Stimulated activated CD4-positive, alpha-beta T cell treated with anti-CD3 and anti-CD28 coated beads, Interleukin-15, amount 100 ng/mL, for 48 hours (primary cell): ENCODE measurements at places on chromosomes 2 and 18.

DNA sequence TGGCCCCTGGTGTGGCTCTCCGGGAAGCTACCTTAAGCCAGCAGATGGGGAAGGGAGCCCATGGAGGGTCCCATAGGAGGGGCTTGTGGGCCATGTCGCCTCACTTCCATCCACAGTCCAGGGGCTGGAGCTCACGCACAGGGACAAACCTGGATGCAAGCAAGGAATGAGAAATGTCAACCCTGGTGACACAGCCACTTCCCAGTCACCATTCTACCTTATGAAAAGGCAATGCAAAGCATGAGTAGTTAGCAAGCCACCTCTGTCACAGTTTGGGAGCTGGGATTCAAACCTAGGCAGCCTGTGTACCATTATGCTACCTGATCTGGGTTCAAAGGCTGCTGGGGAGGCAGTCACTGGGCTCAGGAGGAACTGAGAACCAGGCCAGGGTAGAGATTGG is 170.0 kb upstream of the KLHL29 start:
- DNase-seq, result no peak

GRCh38 chr2:104582471-104582870 is 271.4 kb upstream of the POU3F3 start:
- DNase-seq, result no peak

DNA sequence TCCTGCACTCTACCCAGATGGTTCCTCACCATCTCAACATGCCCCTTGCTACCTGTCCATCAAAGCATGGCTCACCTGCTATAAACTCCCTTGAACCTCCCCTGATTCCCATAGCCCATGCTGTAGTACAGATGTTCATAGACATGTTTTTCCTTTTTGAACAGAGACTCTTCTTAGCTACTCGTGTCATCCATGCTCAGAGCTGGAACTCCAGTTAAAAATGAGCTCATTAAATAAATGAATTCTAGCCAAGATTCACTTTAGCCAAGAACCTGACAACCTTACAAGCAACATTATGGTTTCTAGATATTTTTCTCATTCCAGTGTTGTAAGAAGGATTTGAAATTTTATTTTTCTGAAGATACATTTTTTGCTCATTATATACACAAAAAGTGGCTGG is 65.0 kb downstream of the SCG2 start:
- no peak for DNase-seq

GRCh38 chr2:153871231-153872221 is at the start of gene GALNT13:
TSS of gene GALNT13 (plus strand) at chr2:153871922.
- DNase-seq, result no peak

GRCh38 chr2:32882816-32883810 is 63.6 kb upstream of the LTBP1 start:
- DNase-seq, result no peak

GRCh38 chr2:232133078-232133477 is 171.6 kb downstream of the DIS3L2 start:
- no peak for DNase-seq

DNA sequence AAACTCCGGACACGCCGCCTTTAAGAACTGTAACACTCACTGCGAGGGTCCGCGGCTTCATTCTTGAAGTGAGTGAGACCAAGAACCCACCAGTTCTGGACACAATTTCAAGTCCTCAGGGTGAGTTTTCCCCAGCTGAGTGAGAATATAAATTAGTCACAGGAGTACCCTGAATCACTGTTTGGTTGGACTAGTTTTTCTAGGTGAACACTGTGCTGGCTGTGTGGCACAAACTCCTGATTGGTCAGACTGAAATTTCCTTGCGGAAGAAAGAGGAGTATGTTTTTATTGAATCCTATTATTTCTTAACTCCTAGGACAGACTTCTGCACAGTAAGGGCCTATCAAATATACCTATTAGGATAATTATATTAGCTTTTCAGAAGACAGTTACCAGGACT is 288.1 kb upstream of the UBE2E3 start:
- no peak for DNase-seq

DNA sequence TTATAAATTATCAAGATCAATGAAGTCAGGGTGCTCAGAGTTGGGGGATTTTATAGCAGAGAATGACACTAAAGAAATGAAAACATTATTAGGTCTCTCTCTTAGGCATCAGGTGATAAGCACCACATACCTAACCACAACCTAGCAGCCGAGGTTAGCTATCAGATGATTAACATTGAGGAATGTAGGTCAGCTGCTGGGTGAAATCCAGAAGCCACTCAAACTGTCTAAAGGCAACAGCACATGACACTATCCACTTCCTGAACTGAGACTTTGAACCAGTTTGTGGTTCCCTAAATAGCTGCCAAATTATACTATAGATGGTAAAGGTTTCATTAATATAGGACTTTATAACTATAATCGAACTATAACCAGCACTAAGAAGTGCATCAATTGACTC is 4.7 kb downstream of the EPG5 start:
- DNase-seq, result no peak

GRCh38 chr18:5983488-5983887 is 88.2 kb upstream of the TMEM200C start:
- DNase-seq, result no peak

DNA sequence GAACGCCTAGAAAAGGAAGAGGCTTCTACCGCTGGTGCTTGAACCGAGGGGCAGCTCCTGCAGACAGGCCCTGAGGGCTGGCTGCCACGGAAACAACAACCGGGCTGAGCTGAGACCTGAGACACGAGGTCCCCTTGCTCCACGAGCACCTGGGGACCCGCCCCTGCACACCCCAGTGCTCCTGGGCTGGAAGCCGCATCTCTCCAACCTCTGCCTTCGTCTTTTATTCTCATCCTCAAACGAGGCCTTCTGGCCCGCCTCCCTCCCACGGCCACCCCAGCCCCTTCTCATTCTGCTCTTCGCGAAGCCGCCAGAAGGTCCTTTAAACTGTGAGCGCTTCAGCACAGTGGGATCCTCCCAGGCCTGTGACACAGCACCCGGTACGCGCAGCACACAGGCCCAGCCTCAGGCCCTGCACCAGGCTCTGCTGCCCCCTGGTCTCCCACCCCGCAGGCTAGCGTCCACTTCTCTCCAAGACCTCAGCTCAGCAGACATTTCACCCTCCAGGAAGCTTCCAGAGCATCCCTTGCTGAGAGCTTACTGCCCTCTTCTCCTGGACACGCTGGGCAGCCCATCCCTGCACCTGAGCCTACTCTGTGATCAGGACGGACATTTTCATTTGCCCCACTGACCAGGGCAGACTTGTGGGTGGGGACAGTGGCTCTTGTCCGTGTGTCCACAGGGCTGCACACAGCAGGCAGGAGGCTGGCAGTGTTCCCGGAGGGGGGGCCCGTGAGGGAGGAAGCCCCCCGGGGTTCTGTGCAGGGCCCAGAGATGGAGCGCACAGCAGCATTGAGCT is 149.7 kb downstream of the PXDN start:
- no peak for DNase-seq

- DNase-seq, result no peak
Observed at GRCh38 chr2:159905926-159906714, 108.1 kb upstream of the CD302 start.

GRCh38 chr2:7838669-7839068 is 843.2 kb upstream of the ID2 start:
- DNase-seq, result no peak

- DNase-seq, result no peak
Observed at GRCh38 chr2:149180226-149180875, 141.9 kb downstream of the LYPD6B start.

DNA sequence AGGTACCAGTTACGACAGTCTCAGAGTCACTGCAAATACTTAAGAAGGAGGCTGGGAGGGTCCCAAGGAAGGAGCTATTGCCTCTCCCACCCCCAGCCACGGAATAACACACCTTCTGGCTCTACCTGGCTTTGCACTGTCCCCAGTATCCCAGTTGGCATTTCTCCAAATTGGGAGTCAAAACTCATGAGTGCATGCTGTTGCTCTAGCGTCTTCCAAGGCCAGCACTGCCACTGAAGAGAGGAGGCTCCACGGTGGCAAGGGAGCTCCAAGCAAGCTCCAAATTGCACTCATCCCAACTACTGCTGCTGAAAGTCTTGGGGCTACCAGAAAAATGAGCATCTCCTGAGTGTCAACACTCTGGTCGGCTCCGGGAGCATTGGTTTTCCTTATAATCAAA is 1.6 kb downstream of the SCTR start:
- no peak for DNase-seq

- DNase-seq, result no peak
Observed at GRCh38 chr18:75121266-75121665, 87.7 kb downstream of the PTGR3 start.

DNA sequence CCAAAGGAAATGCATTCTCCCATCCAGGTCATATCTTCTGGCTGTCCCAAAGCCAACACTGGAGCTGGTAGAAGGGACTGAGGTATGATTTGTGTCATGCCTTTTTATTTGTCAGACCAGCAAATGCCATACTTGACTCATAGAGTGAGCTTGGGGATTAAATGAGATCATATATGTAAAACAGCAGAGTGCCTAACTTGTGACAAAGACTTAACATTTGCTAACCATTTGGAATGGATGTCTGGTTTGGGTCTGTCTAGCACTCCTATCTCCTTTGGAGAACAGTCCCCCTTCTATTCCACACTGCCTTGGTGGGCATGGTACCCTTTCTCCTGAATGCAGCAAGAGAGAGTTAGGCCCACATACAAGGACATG is 128.5 kb upstream of the LGALSL start:
- no peak for DNase-seq

GRCh38 chr2:212592695-212593094 is 54.1 kb upstream of the ERBB4 start:
- DNase-seq, result no peak

DNA sequence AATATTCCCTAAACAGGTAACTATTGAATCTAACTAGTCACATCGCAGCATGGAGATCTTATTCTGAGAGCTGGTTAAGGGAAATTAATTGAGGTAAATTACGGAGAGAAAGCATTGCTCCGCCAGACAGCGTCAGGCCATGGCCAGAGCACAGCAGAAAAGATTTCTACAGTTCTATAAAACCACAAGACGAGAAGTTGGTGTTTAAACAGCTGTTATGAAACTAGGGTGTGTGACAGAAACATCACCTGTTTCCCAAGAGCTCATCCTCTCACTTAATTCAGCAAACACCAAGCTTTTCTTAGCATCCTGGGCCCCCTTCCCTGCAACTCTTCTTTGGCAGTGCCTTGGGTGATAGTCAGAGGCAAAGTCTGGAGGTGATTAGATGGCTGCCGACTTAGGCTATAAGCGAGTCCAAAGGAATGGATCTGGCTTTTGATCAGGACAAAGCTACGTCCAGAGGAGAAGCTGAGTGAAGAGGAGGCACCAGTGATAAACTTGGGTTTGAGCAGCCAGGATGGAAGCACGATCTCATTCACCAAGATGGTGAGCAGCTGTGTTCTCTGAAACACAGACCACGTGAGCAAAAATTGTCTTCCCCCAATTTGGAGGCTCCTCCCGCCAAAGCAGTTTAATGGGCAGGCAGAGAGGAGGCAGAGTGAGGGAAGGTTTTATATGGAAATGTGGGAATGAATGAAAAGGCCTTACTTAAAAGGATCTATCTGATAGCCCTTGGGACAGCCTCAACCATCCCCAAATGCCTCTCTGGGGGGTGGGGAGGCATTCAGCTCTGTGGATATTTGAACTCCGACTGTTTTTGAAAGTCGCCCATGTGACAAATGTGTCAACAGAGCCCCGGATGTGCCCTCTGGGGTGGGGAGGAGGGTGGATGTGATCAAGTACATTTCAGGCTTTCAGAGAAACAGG is 57.8 kb downstream of the PKDCC start:
- DNase-seq, result peak; percentile 63

DNA sequence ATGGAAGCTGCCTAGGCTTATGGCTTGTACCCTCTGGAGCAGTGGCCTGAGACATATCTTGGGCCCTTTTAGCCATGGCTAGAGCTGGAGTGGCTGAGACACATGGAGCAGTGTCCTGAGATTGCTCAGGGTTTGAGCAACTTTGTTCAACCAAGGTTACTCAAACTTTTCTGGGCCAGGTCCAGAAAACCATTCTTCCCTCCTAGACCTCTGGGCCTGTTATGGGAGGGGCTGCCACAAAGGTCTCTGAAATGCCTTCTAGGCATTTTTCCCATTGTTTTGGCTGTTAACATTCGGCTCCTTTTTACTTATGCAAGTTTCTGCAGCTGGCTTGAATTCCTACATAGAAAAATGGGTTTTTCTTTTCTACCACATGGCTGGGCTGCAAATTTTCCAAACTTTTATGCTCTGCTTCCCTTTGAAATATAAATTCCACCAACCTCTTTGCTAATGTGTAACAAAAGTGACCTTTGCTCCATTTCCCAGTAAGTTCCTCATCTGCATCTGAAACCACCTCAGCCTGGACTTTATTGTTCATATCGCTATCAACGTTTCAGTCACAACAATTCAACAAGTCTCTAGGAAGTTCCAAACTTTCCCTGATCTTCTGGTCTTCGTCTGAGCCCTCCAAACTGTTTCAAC is 84.9 kb upstream of the MAP4K3 start:
- no peak for DNase-seq

- no peak for DNase-seq
Observed at GRCh38 chr18:36294031-36294430, 3.5 kb upstream of the FHOD3 start.
